ENCODE measurements at places on chromosomes 12 and 14. TPM values are rescaled to one million over a fixed set of nuclear protein-coding genes. Genes with fewer than 3 reads are reported as not detected.

The TRPV4 gene
- total RNA-seq: 1.6 TPM

DNA sequence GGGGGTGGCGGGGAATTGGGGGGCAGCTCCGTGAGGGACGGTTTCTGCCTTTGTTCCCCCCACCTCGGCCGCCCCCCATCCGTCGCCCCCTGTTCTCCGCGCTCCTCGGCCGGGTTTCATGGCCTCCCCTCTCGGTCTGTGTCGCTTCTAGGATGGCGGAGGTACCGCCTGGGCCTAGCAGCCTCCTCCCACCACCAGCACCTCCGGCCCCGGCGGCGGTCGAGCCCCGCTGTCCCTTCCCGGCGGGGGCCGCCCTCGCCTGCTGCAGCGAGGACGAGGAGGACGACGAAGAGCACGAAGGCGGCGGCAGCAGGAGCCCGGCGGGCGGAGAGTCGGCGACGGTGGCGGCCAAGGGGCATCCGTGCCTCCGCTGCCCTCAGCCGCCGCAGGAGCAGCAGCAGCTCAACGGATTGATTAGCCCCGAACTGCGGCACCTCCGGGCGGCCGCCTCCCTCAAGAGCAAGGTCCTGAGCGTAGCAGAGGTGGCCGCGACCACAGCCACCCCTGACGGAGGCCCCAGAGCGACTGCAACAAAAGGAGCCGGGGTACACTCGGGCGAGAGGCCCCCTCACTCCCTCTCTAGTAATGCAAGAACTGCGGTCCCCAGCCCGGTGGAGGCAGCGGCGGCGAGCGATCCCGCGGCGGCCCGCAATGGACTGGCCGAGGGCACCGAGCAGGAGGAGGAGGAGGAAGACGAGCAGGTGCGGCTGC is 575 bp downstream of the NAA30 start:
- peak; percentile 71 for DNase-seq

DNA sequence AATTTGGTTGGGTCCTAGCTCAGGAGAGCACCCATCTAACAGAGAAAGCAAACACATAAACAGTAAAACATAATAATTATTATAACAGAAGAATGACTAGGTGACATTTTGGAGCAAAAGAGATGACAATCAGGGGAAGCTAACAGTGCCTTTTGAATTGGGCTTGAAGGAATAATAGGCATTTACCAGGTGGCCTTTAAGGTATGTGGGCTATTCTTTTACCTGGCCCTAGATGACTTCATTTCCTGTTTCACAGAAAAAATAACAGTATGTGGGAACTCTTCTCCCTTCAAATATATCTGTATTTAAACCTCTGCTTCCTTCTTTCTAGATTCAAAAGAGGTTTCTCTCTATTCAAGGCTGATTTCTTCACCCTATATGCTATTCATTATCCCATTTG is 3.8 kb downstream of the IRAK4 start:
- DNase-seq: no peak

- peak; percentile 55 for DNase-seq
Measured at GRCh38 chr12:88782351-88782750, 202.1 kb upstream of the KITLG start.

GRCh38 chr12:11807458-11807857 is 158.0 kb downstream of the ETV6 start:
- DNase-seq: no peak

DNA sequence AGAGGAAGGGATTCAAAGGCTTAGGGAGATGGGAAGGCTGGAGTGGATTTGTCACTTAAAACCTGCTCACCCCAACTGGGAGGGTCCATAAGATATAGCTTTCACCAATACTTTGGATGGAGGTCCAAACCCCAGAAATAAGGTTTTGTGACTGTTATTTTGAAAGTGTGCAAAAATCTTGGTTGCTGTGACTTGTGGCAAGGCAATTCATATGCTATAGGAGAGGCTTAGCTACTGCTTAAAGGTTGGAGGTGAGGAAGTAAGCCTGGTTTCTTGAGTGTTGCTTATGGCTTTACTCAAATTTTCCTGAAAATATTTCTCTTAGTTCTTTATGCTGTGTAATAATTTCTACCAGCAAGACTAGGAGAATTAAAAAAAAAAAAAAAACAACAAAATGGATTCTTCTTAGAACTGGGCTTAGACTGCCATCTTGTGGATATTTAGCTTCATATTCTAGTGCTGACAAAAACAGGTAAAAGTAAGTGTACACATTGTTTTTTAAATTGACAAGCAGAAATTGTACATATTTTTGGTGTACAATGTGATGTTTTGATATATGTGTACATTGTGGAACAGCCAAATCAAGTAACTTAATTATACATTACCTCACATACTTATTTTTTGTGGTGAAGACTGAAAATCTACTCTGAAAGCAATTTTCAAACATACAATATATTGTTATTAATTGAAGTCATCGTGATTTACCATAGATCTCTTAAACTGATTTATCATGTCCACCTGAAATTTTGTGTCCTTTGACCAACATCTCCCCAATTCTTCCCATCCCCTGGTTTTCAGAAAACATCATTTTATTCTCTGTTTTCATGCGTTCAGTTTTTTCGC is 23.0 kb downstream of the PDE6H start:
- DNase-seq: peak; percentile 74

The RILPL1 gene
- total RNA-seq: 16.6 TPM
